Activated gamma-delta T cell (primary cell): ENCODE measurements at places on chromosomes 1 and 21.

DNA sequence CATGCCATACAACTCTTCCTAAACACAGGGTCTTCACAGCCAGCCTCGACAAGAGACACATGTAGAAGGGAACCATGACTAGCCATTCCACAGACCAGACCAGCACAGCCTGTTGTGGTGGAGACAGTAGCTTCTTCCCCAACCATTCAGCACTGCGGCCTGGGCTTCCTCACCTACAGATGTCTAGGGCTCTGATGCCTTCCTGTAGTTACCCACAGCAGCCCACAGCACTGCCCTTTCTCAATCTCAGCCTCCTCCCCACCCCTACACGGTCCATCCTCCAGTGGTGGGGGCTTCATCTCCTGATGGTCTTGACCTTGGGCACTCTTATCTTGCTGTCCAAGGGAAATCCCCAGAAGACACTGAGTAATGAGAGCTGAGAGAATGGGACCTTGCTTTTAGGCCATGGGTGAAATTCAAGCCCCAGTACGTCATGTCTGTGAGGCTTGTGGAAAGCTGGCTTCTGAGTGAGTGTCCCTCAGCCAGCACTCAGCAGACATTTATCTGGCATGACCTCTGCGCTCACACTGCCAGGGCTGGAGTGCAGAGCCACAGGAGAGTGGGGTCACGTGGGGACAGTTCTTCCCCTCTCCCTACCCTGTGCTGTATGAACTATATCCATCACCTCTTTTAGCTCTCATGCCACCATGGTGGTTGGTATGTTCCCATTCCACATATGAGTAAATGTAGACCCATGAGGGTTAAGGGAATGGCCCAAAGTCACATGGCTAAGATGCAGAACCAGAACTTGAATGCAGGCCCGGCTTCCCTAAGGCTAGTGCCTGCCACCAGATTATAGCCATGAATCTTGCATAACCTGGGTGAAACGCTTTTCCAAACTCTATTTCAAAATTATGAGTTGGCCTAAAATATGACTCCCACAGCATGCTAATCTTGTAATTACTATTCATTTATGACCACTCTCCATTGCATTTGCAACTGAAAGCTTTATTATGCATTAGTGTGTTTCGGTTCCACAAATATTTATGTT lies 104.7 kb downstream of the HIVEP3 start:
- DNase-seq: no peak

DNA sequence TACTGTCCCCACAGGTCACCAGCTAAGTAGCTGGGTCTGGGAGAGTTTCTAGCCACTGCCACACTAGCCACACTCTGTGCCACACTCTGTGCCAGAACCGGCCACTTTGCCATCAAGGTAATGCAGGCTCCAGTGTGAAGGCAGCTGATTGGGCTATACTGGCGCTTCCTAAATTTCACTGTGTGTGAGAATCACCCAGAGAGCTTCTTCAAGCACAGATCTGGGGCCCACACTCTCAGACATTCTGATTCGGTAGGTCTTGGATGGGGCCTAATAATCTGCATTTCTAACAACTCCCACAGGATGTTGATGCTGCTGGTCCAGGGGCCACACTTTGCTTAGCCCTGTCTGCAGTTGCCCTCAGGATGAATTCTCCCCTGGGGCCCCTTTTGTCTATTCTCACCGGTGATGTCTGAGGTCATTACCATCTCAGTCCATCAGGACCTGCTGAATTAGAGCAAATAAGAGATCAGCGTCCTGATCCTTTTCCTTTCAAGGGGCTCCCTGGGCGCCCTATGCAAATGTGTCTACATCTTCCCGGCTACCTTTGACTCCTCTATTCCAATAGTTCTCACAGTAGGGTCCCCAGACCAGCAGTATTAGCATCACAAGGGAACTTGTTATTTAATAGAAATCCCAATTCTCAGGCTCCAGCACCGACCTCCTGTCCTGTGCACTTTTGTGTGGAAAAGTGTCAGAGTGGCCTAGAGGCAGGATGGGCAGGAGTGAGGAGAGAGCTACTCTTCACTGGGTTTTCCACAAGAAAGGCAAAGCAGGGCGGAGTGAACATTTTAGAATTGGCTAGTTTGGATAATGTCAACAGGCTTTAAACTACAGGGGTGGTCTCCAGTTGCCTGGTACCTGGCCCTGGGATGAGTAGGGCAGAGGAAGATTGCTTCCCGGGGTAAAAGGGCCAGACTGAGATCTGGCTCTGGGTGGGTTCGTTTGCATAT lies 24.7 kb upstream of the LRRN2 start:
- DNase-seq: no peak

DNA sequence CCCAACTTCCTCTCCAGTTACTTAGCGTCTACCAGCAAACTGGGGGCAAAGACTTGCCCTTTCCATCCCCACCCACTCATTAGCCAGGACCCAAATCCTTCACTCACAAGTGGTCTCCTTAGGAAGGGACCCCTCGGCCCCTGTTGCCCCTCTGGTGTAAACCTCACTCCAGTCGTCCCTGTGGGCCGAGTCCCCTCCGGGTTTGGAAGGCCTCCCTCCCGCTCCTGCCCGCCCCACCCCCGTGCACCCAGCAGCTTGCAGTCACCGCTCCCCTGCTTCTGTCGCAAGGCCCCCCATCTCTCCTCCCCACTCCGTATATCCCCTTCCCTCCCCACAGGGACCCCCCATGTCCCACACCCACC lies 1.2 kb downstream of the EFHD2 start:
- DNase-seq: no peak

GRCh38 chr21:30329203-30329875 lies 8.2 kb downstream of the KRTAP27-1 start:
- DNase-seq: no peak

GRCh38 chr1:200172311-200172710 lies 144.8 kb downstream of the NR5A2 start:
- no peak for DNase-seq

GRCh38 chr21:33434770-33435360 lies 31.7 kb downstream of the IFNGR2 start:
- no peak for DNase-seq

- no peak for DNase-seq
Measured at GRCh38 chr1:206693592-206693991, 8.9 kb downstream of the MAPKAPK2 start.

GRCh38 chr1:10624256-10625050 lies 149.7 kb downstream of the PEX14 start:
- no peak for DNase-seq

DNA sequence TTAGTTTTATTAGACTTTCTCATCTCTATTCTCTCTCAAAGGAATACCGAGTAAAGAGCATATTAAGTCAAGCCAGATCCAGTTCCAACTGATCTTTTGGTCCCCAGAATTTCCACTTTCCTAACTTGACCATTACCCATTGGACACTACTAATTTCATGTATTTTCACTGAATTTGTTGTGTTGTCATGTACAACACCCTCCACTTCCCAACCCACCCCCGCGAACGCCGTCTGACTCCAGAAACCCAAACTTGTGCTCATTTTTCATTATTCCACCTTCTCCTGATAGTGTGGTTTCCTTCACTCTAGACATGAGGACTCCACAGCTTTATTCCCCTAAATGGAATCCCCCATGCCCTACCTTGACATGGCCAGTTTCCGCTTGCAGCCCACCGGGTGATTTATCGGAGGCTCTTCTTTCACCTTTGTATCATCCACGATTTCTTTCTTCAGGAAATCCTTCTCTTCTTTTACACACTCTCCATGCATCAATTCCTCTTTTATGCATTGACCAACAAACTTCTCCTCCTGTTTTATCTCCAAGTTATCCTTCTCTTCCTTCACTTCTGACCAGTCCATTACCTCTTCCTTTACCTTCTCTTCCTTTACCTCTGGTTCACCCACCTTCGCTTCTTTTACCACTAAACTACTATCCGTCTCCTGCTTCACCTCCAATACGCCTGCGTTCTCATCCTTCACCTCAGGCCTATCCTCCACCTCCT lies 805 bp downstream of the ZNHIT6 start:
- no peak for DNase-seq

DNA sequence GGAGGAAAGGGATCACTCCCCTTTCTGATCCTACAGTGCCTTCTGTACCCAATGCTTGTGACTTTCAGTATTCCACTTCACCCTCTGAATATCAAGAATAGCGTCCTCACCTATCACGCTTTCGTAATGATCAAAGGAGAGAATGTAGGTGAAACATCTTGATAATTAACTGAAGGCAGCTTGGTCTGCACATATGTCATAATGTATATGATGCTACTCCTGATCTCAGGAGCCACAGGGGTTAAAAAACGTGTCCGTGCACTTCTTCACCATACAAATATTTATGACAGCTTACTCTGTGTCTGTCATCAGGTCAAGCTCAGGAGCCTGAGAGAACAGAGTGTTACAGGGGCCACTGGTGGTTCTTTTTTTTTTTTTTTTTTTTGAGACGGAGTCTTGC lies 1.2 kb upstream of the PIK3C2B start:
- DNase-seq: no peak

- no peak for DNase-seq
Measured at GRCh38 chr1:93577536-93578432, 103.9 kb downstream of the BCAR3 start.

- DNase-seq: no peak
Measured at GRCh38 chr1:220711056-220711809, 21.1 kb downstream of the C1orf115 start.

- no peak for DNase-seq
Measured at GRCh38 chr1:205199090-205199930, 12.2 kb downstream of the DSTYK start.

DNA sequence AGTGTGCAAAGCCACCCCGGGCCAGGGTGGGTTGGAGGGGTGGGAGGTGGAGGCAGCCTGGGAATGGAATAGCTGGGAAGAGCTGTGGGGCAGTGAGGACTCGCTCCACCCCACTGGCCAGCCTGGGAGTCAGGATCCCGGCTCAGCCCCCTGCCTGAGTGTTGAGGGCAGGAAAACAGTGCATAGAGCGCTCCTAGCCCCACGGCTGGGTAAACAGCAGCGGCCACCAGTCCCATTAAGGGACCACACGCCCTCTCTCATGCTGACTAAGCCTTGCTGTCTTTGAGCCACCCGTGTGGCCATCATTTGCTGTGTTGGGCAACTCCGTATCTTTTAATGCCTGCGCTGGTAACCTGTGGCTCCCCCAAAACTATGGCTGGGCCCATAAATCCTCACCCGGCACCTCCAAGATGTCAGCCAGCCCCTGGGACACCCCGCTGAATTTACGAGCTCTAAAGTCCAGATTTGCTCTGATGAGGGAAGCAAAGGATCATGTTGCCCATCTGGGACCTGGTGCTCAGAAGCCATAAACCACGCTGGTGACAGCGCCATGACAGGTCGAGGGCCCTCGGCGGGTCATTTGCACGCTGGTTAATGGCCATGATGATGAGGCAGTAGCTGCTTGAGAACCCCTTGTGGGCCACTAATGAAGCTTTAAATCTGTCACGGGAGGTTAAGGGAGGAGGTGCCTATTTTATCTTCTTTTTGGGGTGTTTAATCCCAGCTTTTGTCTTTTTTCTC lies 34.9 kb downstream of the SYF2 start:
- no peak for DNase-seq

DNA sequence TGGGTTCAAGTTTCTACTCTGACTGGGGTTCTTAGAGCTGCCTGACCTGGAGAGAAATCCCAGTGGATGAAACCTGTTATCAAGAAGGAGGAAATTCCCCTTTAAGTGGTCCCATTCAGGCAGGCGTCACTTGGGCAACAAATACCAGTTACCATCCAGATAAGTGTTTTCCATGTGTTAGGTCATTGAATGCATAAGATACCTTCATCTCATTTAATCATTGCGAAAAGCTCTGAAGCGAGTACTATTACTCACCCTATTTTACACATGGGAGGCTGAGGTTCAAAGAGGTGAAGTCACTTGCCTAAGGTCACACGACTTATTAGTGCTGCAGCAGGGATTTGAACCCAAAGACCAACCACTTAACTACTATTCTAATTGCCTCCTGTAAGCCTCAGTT lies 45.5 kb upstream of the RPL11 start:
- DNase-seq: no peak

DNA sequence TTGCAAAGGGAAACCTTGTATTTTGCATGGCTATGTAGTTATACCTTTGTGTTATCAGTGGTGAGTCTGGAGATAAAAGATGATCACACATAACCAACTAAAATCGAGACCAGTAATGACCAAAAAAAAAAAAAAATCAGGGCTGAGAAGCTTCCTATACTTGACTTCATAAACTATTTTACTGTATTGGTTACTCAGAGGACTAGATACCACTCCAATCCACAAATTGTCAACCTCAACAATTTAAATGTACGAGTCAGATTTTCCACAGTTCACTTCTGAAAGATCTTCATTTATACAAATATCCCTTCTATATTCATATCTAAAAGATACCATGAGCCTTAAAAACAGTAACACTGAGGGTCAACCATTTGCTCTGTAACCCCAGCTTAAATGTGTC lies 71.7 kb downstream of the NRIP1 start:
- no peak for DNase-seq

DNA sequence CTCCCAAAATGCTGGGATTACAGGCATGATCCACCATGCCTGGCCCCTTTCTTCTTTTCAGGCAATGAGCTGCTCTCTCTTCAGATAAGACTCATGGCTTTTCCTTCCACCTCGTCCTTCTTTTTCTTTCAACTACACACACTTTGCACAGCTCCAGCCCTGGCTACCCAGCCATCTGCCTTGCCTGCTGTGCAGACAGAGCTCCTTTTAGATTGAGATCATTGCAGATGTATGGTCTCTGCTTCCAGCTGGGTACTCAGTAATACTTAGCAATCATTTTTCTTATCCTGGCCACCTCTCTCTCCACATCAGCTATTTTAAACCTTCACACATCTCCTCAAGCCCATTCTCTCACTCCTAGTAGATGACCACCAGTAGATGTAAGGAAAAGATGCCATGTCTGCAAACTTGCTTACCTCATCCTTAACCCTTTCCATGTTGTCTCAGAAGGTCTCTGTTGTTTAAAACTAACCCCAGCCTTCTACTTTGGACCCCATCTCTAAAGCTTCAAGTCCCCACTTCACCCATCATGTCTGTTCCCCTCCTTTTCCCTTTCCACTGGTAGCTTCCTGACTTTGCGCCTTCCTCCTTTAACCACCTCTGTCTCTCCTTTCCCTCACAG lies 7.3 kb downstream of the RAB4A start:
- no peak for DNase-seq

DNA sequence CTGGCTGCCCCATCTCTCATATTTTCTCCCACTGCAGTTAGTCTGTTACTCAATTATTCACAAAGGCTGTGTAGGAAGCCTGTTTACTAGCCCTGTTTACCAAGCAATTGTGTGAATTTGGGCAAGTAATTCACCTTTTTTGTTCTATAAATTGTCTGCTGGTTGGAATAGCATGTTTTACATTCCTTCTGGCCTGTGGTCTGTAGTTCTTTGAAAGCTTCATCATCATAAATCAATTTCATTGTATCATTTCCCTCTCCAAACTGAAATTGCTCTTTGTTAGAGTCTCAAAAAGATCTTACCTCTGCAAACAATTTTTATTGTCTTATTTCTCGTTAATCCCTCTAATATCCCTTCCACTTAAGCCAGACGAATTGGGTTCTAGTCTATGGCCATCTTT lies 1059.5 kb upstream of the ADGRL4 start:
- DNase-seq: no peak
